Activated naive CD8-positive, alpha-beta T cell treated with anti-CD3 and anti-CD28 coated beads, Interleukin-2, amount 50 U/mL, for 16 hours (primary cell): ENCODE measurements at places on chromosomes 1 and 21.
A peak's percentile ranks its signal among the peaks of the same experiment; 100 is the strongest.

DNA sequence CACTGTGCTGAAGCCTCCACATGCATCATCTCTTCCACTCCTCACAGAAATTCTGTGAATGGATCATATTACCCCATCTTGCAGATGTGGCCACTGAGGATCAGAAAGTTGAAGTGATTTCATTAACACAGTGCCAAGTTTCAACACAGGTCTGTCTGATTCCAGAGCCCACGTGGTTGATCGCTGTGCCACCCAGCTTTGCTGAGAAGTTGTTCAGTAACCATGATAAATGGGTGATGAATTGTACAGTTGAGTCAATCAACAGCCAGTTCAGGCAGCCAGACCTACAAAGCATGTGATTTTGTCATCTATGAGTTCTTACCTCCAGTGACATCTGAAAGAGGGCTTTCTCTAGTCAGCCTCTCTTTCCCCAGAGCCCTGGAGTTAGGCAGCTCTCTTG, 61.8 kb upstream of the GRHL3 start:
- DNase-seq, result no peak

GRCh38 chr1:117824616-117825015, 104.8 kb downstream of the GDAP2 start:
- no peak for DNase-seq

DNA sequence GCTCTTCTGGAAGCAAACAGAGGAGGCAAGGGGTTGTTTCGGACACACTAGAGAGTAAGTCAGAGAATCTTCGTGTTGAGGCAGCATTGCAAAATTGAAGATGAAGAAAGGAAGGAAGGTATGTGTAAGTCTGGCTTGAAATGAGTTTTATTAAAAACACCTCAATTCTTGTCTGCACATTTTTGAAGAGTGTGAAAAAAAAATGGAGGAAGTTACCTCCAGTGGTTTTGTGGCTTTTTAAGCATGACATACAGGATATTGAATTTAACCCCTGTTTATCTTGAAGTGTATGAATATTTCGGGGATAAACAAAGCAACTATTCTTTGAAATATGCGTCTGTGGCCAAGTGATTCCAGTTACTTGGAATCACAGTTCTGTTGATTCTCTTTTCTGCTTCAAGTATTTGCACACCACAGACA, 203.2 kb upstream of the SGIP1 start:
- DNase-seq, result no peak

- DNase-seq, result no peak
Measured at GRCh38 chr1:62052946-62053345, 141.7 kb upstream of the L1TD1 start.

GRCh38 chr1:1371746-1372711, 3.0 kb downstream of the AURKAIP1 start:
- peak; percentile 56 for DNase-seq

GRCh38 chr1:99704356-99704816, 58.5 kb downstream of the PALMD start:
- no peak for DNase-seq

- no peak for DNase-seq
Measured at GRCh38 chr1:1370771-1371300, 4.2 kb downstream of the AURKAIP1 start.

DNA sequence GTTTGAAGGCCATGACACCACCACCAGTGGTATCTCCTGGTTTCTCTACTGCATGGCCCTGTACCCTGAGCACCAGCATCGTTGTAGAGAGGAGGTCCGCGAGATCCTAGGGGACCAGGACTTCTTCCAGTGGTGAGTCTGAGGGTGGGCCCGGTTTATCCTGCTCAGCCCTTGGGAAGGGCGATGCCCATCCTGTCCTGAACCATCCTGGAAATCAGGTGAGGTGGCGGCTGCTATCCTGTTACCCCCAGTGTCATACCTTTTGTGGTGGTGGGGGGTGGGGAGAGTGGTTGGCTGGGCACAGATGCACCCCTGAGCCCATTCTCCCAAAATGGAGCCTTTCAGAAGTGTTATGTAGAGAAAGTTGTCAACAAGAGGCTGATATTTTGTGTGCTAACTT, 16.3 kb downstream of the CYP4B1 start:
- no peak for DNase-seq

DNA sequence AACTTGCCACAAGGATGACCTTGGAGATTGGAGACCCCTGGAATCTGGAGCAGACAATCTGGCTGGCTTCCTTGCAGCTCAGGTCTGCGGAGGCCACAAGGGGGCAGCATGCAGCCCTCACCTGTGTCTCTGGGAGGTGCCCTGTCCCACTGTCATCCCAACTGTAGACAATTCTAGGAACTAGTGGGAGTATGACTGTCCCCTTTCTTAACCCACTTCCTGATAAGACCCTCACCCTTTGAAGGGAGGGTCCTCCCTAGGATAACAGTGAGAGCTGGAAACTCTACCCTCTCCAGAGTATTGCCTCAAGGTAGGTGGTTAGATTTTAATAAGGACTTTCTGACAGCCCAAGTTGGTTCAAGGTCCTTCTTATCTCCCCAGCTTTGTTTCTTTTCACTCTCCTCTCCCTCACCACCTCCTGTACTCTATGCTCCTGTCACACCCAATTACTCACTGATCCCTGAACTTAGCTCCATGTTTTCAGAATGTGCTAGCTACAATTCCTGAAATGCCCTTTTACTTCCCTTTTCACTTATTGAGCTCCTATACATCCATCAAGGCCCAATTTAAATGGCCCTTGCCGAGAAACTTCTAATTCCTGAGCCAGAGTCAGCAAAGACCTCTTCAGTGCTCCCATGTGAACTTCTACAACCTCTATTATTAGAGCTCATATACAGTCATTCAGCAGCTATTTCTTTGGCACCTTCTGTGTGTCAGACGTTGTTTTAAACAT, 9.2 kb upstream of the KCNQ4 start:
- DNase-seq, result peak; percentile 47

DNA sequence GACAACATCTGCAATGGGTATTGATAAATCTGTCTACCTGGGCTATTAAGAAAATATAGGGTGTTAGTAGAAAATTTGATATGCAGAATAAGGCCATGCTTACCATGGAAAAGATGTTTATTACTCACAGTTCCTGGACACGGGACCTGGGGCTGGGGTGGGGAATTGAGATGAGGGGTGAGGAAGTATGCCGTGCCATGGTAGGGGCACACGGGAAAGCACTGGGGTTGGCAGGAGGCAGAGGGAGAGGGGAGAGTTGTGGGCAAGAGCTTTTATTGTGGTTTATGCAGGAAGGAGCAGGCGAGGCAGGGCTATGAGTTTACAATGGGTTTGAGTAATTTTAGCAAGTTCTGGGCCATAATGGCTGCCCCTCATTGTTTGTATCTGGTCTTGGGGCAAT, 493.8 kb downstream of the SIPA1L2 start:
- DNase-seq, result no peak

- no peak for DNase-seq
Measured at GRCh38 chr1:222466150-222466865, 81.6 kb downstream of the HHIPL2 start.

DNA sequence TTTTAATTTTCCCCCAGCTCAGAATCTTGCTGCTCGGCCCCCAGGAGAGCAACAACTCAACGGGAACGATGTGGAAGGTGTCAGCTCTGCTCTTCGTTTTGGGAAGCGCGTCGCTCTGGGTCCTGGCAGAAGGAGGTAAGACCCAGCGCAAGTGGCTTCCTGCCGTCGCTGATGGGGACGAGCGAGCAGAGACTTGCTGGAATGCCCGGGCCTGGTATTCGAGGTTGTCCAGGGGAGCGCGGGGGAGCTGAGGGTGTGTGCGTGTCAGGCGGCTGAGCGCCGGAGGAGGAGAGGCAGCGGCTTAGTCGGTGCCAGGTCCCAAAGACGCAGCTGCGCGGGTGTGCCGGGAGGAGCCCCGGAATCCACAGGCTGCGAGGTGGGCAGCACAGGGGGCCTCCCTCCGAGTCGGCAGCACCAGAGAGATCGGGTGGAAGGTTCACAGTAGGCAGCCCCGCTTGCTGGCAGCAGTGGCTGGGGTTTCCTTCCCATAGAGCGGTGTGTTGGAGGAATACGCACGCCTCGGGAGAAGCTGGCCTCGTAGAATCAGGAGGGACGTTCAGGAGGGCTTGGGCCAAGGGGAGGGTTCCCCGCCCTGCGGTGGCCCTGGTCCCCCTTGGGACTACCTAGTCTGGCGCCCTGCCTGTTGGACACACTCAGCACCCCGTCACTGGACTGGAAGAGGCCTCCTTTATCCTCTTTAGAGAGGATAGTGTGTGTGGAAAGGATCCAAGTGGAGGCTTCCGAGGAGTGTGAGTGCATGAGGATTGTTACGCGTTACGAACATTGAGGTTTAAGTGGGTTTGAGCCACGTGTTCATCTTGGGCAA, 547 bp downstream of the PDPN start:
- DNase-seq, result no peak

- DNase-seq, result no peak
Measured at GRCh38 chr1:185679220-185679619, 55.0 kb upstream of the HMCN1 start.

- no peak for DNase-seq
Measured at GRCh38 chr1:223878598-223879325, 33.0 kb upstream of the TP53BP2 start.

- DNase-seq, result no peak
Measured at GRCh38 chr21:34938089-34938764, 110.9 kb downstream of the RUNX1 start.

DNA sequence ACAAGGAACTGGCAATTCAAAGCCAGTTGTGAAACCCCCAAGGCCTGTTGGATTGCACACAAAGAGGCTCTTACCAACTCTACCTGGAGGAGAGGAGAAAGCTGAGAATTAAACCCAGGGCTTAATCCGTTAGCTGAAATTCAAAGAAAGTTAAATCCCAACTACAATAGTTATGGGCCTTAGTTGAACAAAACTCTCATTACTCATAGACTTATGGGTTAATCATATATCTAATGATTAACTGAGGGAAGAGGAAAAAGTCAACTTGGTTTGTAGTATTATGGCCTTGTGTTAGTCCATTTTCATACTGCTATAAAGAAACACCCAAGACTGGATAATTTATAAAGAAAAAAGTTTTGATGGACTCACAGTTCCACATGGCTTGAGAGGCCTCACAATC, 838.2 kb upstream of the ADGRL2 start:
- no peak for DNase-seq

- DNase-seq, result no peak
Measured at GRCh38 chr21:16040601-16041000, 310.8 kb downstream of the USP25 start.

DNA sequence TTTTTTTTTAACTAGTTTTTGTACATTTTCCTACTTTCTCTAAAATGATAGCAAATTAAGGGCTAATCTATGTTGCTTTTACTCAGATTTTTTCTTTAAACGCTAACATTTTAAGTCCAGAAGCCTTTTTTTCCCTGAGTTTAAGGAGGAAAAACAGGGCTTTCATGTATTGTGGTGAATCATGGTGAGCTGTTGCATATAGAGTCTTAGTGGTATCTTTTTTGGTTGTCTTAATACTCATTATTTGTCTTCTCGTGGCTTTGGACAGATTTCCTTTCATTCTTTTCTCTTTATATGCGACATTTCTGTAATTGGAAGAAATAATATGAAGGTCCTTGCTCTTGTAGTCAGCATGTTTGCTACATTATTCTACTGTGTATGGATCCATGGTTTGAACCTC, 1015.6 kb downstream of the PLA2G4A start:
- no peak for DNase-seq

- DNase-seq, result no peak
Measured at GRCh38 chr1:240706150-240706935, 94.4 kb upstream of the GREM2 start.

DNA sequence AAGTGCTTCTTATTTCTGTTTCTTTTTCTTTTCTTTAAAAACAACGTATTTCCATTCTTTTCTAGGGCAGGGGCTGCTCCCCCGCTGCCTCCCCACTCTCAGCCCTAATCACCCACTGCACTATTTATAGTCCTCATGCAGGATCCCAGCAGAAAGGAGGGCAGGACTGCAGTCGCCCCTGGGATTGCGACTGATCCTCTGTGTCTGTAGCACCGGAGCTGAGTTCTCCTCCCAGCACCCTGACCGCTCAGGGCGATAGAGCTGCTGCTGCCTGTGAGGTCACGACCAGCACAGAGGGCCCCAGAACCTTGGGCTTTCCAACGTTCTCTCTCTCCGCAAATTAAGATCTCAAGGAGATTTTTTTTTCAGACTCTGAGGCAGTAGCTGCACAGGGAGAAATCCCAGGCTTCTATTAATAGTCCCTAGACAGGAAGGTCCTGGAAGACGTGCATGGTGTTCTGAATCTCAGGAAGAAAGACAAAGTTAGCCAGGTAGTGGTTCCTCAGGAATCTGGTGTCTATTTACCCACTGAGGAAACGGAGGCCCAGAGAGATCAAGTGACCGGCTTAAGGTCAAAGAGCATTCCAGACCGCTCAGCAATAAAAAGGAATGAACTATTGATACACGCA, 46.8 kb downstream of the PRAMEF20 start:
- no peak for DNase-seq

- no peak for DNase-seq
Measured at GRCh38 chr1:6815726-6816125, 30.5 kb downstream of the CAMTA1 start.

DNA sequence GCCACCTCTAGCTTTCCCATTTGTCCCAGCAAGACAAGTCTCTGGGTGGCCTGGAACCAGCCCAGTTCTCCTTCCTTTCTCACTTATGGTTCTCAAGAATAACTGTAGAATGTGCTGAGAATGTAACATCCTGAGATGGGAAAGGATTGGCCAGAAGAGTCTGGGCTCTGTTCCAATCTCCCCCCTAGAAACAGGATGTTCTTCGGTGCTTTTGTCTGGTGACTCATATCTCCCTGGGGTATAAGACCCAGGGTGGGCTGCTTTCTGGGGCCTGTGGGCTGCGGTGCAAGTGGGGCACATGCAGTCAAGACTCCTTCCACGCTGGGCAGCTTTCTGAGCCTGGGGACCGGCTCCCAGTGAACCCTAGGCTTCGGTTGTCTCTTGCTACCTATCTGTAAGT, 251.2 kb upstream of the POU3F1 start:
- no peak for DNase-seq

- no peak for DNase-seq
Measured at GRCh38 chr1:29105822-29106221, 17.9 kb downstream of the TMEM200B start.

DNA sequence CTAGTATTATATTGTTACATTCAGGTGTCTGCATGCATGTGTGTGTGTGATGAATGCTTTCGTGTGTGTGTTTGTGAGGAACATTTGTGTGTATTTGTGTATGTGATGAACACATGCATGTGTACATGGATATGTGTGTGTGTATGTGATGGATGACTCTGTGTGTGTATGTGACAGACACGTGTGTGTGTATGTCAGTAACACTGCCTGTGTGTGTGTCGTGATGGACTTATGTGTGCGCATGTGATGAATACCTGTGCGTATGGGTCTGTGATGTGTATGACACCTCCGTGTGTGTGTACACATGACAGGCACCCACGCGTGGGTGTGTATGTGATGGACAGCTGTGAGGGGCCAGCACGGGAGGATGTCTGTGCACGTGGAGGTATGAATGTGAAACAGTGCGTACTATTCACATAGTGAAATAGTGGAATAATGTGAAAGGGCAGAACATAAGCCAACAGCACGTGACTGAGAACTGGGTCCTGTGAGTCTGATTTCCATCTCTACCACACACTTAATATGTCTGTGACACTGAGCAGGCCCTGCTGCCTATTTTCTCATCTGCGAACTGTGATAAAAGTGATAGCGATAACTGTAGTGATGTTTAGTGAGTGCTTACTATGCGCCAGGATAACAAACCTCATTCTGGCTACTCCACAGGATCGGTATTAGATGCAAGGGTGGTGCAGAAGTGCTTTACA, 41.8 kb upstream of the CSF3R start:
- no peak for DNase-seq
